Smooth muscle cell of bladder (primary cell): ENCODE measurements at places on chromosomes 7 and 10. TPM values are rescaled to one million over a fixed set of nuclear protein-coding genes. Genes with fewer than 3 reads are reported as not detected.

The RAPGEF5 gene
- total RNA-seq = 1.1 and 2.4 TPM in 2 replicates

The WDR86 gene
- total RNA-seq = 3.1 and 7.1 TPM in 2 replicates

The PILRA gene
- total RNA-seq = 0.18 and 0.28 TPM in 2 replicates

The ANKMY2 gene
- 17.0 and 17.5 TPM in 2 replicates for total RNA-seq

The CPA2 gene
- total RNA-seq = not detected in 2 replicates
